ENCODE measurements at places on chromosomes 2 and 18.

- no peak for DNase-seq
Observed at GRCh38 chr18:39972521-39972920, 1982.5 kb upstream of the PIK3C3 start.

GRCh38 chr2:29417630-29418029 lies 302.4 kb downstream of the CLIP4 start:
- DNase-seq: no peak

GRCh38 chr2:180778291-180778690 lies 202.1 kb upstream of the UBE2E3 start:
- DNase-seq: no peak

DNA sequence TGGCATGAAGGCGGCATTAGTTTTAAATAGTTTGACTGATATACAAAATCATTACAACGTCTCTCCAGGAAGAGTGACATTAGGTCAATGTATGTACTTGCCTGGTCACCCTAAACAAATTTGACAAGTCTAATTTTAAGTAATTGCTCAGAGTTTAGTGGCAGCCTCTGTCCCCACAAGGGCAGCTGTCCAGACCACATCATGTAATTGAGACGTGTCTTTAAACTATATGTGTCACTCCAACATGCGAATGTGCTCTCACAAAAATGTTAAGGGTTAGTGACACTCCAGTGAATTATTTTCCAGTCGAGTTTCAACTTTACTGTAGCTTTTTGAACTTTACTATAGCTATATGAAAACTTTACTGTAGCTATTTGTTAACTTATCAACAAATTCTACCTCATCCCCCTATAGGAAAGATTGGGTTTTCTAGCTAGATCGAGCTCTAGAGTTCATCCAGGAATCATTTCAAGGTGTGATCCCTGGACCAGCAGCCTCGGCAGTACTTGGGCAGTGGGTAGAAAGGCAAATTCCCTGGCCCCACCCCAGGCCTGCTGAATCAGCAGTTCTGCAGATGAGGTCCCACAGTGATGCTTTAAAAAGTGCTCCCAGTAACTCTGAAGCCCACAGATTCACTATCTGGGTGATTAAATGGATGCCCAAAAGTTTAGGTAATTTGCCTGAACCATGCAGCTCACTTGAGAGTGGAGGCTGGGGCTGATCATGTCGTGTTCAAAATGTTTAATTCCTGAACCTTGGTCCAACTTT lies 66.4 kb upstream of the POU3F3 start:
- DNase-seq: no peak

DNA sequence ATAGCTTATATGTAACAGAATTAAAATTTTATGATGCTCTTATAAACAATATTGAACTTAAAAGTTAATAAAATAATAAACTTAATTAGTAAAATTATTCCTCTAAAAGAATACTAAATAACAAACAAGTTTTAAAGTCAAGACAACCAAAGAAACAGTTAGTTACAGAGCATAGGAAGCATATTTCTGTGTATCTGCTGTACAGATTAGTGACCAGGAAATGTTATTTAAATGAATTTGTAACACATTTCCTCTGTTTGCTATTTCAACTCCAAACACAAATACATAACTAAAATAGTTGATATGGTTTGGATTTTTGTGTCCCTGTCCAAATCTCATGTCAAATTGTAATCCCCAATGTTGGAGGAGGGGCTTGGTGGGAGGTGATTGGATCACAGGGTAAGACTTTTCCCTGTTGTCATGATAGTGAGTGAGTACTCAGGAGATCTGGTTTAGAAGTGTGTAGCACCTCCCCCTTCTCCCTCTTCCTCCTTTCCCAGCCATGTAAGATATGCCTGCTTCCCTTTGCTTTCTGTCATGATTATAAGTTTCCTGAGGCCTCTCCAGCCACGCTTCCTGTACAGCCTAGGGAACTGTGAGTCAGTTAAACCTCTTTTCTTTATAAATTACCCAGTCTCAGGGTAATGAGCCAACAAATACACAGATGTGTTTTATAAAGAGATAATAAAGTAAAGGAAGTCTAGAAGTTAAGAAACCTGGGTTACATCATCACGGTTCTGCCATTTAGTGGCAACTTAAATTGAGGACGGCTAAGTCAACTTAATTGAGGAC lies 51.8 kb downstream of the ROCK2 start:
- DNase-seq: no peak

DNA sequence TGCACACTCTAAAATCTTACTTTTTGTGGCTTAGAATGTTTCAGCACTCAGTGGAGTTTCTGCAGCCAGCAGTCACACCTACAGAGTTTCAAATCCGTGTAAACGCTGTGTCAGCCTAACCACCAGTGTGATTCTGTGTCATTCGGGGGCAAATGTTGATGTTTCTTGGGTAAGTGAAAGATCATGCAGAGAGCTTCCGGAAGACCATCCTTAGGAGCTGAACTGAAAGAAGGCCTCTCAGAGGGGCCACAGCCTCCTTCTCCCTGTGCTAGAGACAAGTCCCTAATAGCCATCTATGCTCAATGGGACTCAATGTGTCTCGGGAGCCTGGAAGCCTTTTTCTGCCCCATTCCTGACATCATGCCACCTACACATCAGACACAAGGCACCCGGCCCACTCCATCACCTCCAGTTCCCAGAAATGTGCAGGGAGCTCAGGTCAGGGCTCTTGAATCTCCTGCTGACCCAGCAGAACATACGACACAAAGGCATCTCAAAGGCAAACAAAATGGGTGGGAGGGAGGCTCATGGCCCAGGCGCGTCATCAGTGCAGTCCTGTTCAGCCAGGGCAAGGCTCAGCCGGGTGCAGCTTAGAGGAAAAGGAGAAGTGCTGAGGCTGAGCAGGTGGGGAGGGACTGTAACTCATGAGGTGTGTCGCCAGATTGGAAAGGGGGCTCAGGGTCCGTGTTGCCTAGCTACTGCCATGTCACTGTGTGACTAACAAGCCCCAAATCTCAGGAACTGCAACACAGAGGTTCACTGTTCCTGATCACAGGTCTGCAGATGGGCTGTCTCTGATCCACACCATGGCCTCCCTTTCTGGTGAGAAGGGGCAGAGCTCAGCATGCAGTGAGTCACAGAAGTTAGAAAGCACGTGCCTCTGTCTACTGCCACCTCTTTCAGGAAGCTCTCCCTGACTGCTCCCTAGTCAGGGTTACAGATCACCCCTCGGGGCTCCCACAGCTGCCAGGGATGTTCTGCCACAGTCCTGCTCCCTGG lies 82.0 kb downstream of the SMAD7 start:
- peak; percentile 73 for DNase-seq

Data from CD4-positive, alpha-beta T cell treated with Interferon gamma for 1 hour (primary cell).